Hematopoietic multipotent progenitor cell treated with erythropoietin and hydrocortisone succinate and interleukin-3 and kit ligand, for 15 days (in vitro differentiated cells): ENCODE measurements at places on chromosomes 6 and 20.
A peak's percentile ranks its signal among the peaks of the same experiment; 100 is the strongest.

DNA sequence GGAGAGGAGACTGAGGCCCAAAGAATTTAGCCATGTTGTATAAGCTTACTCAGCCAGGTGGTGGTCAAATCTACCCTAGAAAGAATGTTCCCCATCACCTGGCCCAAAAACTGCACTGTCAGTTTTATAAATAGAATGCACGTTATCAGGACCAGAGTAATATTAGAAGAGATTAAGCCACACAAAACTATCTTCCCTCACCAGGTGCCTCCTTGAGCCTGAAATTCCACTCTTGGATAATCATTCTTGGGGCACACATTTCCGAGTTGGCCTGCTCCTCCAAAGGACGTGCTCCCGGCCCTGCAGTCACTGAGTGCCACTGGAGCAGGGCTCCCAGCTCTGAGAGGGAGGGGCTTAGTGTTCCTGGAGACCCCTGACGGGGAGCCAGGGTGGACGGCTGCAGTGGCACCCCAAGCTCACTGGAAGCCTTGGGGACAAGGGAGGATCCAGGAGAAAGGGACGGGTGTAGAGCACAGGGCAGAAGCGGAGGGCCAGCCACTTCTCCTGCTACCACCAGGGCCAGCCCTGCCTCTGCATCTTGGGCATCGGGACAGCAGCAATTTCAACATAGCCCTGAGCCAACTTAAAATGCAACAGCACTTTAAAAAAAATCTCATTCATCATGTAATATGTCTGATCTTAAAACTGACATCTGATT, 160.8 kb upstream of the QKI start:
- no peak for DNase-seq

GRCh38 chr20:40176098-40176841, 512.8 kb downstream of the MAFB start:
- no peak for DNase-seq

- no peak for DNase-seq
Measured at GRCh38 chr6:124721331-124721730, 240.9 kb upstream of the RNF217 start.

- no peak for DNase-seq
Measured at GRCh38 chr6:108748959-108749358, 99.3 kb upstream of the ARMC2 start.

DNA sequence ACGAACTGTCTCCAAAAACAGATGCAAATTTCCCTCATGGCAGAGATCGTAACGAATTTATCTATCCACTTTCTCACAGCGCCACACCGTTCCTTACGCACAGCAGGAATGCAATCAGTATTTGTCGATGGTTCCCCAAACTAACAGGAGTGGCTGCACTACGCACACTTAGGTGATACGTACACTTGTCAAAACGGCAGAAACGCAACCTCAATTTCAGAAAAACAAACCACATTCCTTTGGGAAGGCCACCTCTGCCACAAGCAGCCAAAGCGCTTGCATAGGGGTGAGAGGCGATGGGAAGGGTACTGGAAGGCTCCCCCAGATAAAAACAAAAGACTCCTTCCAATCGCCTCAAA, 638 bp downstream of the MDN1 start:
- peak; percentile 47 for DNase-seq

DNA sequence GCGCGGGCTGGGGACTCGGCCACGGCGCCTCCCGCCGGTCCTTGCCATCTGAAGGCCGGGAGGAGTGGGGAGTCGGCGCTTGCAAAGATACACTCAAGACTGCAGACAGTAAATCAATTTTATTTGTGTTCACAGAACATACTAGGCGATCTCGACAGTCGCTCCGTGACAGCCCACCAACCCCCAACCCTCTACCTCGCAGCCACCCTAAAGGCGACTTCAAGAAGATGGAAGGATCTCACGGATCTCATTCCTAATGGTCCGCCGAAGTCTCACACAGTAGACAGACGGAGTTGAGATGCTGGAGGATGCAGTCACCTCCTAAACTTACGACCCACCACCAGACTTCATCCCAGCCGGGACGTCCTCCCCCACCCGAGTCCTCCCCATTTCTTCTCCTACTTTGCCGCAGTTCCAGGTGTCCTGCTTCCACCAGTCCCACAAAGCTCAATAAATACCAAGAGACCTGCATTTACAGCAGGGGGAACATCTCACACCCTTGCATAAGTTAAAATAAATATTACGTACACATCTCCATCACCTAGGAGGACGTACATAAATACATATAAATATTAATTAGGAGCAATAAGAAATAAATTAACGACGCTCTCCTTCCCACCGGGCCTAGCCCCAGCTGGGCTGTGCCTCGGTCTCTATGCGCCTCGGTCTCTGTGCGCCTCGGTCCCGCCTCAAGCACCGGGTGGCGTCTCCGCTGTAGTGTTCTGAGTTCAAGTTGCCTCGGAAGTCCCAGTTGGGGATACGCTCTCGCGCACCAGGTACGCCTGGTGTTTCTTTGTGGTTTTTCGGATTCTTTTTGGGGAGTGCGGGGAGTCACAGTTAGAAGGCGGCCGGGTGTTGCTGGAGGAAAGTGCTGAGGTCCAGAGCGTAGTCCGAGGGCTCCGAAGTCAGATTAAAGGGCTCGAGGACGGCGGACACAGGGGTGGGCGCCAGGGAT, 889 bp upstream of the FLOT1 start:
- peak; percentile 33 for DNase-seq

DNA sequence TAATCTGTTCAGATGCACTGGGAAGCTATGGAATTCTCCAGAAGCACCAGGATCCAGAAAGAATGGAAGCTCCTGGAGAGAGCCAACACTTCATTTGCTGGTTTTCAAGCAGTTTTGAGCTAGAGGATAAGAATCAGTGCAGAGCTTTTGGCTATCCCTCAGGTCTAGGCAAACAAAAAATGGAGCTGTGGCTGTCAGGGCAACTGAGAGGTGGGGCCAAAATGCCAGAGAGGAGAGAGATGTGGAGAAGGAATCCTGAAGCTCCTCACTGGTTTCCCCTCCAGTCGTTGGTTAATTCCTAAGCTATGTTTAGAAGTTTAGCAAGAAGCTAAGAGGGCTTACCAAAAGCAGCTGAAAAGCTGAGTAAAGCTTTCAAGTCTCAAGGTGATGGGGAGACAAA, 294.2 kb upstream of the JARID2 start:
- DNase-seq, result no peak

DNA sequence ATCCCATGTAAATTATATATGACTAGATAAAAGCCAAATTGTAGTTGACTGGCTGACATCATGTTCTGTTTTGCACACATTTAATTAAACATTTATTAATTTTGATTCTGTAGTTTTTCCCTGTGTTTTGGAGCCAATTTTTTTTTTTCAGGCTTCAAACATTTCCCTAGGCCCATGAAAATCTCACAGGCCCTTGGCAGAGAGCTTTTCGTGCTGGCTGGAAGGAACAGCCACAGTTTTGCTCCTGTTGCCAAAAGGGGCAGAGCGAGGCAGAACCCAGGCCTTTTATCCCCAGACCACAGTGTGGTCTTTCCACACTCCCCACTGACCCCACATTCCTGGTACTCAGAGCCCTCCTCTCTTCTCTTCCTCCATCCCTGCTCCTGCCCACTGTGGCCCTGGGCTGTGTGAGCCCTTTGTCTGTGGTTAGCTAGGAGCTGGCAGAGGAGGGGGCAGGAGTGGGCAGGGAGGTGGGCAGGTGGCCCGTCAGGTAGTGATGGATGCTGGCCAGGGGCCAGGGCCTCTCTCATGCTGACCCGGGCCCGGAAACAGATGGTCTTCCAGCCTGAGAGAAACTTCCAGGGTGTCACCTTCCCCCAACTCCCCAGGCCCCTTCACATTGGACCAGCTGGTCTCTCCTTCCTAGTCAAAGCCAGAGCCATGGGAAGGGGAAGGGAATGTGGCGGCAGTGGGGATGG, 19.4 kb upstream of the CCM2L start:
- no peak for DNase-seq

DNA sequence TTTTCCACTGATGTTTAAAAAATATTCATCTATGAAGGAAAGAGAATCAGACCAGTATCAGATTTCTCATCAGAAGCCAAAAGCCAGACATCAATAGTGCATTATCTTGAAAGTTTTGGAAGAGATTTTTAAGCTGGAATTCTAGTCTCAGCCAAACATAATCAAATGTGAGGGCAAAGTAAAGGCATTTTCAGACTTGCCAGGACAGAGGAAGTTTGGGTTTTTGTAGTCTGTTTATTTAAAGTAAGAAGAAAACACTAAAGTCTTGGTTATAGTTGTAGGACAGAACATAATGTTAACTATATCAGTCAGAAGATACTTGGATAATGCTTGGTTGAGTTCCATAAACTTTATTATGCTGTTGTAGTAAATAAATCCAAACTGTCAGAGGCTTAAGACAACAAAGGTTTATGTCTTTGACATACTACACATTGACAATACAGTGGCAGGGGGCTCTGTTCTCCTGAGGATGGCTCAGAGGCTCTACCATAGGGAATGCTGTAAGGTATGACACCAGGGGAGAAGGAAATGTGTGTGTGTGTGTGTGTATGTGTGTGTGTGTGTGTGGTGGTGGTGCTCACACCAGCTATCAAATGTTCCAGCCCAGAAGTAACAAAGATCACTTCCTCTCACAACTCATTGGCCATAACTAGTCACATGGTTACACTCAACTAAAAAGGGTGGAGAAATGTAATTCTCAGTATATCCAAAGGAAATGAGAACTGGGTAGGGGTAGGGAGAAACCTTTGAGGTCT, 26.7 kb upstream of the YWHAB start:
- no peak for DNase-seq

DNA sequence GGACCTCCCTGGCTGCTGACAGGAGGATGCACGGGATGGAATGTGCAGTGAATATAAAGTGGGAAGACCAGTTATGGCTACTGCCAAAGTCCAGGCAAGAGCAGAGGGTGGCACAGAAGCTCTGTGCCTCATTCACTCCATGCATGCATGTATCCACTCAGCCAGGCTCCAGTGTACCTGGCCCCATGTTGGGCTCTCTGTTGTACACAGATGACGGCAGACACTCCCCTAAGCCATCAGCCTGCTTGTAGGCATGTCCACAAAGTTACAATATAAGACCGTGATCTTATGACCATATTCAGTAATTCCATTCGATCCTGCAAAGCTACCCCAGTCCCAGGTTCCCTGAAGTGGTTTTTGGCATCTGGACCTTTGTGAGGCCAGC, 116.8 kb downstream of the PREX1 start:
- DNase-seq, result no peak

GRCh38 chr20:51129147-51129776, 106.4 kb upstream of the KCNG1 start:
- no peak for DNase-seq

DNA sequence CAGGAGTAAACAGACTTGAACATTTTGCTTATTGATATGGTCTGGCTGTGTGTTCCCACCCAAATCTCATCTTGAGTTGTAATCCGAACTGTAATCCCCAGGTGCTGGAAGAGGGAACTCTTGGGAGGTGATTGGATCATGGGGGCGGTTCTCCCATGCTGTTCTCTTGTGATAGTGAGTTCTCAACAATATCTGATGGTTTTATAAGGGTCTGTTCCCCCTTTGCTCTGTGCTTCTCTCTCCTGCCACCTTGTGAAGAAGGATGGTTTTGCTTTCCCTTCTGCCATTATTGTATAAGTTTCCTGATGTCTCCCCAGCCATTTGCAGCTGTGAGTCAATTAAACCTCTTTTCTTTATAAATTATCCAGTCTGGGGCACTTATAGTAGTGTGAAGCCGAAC, 40.0 kb downstream of the MYLIP start:
- peak; percentile 26 for DNase-seq

DNA sequence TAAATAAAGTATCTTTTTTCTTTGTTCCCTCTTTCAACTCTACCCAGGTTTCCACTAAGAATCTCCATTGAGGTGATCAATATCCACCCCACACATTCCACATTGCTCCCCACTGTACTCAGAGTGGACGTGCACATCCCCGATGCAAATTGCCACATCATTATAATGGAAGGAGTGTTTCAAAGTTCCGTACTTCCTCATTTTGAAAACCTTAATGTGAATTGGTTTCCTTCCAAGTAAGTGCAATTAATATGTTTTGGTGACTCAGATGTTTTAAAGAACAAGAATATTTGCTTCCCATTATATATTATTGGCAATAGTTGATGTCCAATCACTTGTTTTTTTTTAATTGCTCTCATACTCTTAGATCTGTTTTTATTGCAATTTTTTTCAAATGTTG, 463.6 kb downstream of the HACE1 start:
- no peak for DNase-seq

DNA sequence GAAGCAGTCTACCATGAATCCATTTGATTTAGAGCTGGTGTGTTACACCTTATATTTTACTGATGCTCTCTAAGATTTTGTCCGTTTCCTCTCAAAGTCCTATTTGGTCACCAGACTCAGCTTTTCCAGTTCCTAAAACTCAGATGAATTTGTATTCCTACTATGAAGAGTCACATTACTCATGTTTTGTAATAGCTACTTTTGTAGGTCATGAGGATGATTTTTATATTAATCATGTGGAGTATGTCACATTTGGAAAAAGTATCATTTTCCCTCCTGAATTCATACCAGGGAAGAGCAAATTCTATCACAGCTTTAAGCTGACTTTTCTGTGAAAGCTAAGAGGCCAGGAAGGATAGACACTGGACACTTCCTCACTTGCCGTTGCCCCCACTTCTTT, 140.6 kb upstream of the SCGN start:
- no peak for DNase-seq

- no peak for DNase-seq
Measured at GRCh38 chr20:15033891-15034290, 696.5 kb upstream of the FLRT3 start.

DNA sequence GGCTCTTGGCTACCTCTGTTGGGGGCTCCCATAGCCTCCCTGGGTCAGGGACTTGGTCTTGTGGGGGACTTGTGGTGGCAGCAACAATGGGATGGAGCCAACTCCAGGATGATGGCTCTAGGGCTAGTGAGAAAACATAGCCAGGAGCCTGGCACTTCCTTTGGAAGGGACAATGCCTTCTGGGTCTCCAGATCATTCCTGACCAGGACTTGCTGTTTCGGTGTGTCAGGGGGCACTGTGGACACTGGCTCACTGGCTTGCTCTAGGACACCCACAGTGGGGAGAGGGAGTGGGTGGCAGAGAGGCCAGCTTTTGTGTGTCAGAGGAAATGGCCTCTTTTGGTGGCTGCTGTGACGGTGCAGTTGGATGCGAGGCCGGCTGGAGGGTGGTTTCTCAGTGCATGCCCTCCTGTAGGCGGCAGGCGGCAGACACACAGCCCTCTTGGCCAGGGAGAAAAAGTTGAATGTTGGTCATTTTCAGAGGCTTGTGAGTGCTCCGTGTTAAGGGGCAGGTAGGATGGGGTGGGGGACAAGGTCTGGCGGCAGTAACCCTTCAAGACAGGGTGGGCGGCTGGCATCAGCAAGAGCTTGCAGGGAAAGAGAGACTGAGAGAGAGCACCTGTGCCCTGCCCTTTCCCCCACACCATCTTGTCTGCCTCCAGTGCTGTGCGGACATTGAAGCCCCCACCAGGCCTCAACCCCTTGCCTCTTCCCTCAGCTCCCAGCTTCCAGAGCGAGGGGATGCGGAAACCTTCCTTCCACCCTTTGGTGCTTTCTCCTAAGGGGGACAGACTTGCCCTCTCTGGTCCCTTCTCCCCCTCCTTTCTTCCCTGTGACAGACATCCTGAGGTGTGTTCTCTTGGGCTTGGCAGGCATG, 9.2 kb downstream of the VEGFA start:
- no peak for DNase-seq

GRCh38 chr6:111121789-111122350, 34.6 kb downstream of the SLC16A10 start:
- no peak for DNase-seq

- DNase-seq, result no peak
Measured at GRCh38 chr6:37551867-37552266, 52.2 kb upstream of the CCDC167 start.
